ENCODE measurements at places on chromosomes 13 and 19.
A peak's percentile ranks its signal among the peaks of the same experiment; 100 is the strongest.

GRCh38 chr19:35030257-35031071 lies at the start of gene SCN1B:
Gene SCN1B (plus strand): TSS chr19:35030470. CDS start chr19:35030821, 351 bp downstream.
- DNase-seq: peak; percentile 52

- DNase-seq: no peak
Measured at GRCh38 chr13:100290165-100290801, 201.4 kb downstream of the PCCA start.

- no peak for DNase-seq
Measured at GRCh38 chr13:79393564-79394249, 12.3 kb downstream of the RBM26 start.

DNA sequence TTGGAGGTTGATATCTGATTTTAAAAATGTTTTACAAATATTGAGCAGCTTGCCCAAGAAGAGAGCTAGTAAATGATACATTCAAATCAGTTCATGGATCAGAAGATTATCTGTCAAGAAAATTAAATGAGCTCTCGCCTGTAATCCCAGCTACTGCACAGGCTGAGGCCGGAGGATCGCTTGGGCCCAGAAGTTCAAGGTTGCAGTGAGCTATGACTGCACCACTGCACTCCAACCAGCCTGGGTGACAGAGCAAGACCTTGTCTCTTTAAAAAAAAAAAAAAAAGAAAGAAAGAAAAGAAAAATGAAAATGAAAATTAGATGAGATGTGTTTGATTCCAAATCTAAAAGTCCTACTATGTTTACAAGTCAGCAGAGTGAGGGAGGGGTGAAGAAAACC lies 2.4 kb downstream of the SPART start:
- DNase-seq: no peak

DNA sequence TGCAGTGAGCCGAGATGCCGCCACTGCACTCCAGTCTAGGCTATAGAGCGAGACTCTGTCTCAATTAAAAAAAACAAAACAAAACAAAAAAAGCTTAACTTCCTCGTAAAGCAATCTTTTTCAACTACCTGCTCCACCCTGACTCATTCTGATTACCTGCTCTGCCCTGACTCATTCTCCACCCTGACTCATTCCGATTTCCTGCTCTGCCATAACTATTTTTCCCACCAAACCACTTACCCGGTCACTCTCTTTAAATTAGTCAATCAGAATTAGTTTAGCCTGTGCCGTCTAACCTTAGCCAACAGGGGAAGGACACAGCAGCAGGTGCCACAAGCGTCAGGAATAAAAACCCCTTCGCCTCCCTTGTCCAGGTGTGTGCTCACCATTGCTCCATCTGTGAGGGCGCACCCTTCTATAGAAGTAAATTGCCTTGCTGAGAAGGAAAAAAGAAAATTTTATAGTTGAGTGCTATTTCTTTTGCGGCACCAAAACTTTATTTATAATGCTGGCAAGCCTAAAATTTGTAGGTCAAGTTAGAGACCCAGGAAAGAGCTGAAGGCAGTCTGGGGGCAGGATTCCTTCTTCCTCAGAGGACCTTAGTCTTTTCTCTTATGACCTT lies 1.7 kb upstream of the IFT88 start:
- DNase-seq: no peak

- no peak for DNase-seq
Measured at GRCh38 chr19:51003316-51003715, 1.9 kb upstream of the KLK8 start.

DNA sequence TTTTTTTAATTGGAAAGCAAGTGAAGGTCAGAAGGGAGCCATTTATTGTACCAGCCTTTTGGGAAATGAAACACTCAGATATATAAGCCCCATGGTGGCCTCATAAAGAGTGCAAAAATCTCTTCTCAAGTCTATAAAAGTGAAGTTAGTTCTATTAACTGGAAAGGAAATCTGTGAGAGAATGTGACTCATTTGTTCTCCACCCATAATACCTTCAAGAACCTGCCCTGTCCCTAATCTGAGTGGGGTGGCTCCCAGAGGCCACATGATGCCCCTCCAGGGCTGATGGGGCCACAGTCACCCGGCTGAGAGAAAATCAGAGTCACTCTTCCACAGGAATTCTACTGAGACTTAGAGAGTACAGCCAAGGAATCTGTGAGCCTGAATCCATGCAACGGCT lies 65.8 kb upstream of the SERP2 start:
- no peak for DNase-seq

DNA sequence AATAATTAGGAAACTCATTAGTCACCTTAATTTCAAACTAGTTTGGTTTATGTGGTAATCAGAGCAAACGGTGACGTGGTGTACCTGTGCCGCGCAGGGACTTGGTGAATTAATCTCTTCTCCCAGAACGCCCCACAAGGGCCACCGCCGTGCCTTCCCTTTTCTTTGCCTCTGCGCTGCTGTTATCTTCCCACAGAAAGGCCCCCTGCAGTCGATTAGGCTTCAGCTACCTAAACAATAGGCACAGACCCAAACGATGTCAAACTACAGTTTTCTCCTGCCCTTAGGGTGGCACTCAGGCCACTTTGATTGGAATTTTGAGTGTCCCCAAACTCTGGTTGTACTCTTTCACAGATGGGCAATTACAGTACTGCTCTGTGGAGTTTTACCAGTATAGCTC lies 115.5 kb downstream of the GGACT start:
- no peak for DNase-seq

- peak; percentile 84 for DNase-seq
Measured at GRCh38 chr19:39951686-39952085, 17.3 kb upstream of the FCGBP start.

DNA sequence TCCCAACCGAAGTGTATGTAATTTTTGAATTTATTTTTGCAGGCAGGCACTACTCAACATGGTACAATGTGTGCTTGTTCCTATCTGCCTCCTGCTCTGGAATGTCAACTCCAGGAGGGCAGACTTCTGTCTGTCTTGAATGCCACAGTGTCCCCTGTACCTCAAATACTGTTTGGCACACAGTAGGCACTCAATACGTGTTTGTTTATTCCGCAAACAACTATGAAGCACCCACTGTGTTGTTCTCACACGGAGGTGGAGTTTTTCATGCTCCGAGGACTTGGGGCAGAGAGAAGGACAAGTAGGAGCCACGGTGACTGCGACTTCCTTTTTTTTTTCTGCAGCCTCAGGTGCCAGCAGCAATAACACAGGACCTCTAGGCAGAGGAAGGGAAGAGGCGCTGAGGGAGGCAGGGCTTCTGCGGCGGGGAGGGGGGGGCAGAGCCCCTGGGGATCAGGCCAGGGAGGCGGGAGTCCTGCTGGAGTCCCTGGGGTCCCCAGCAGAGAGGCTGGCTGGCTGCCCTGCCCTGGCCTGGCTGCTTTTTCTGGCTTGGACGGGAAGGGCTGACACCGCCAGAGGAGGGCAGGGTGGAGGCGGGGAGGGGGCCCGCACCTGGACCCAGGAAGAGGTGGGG lies 29.3 kb upstream of the TNFAIP8L1 start:
- DNase-seq: no peak

DNA sequence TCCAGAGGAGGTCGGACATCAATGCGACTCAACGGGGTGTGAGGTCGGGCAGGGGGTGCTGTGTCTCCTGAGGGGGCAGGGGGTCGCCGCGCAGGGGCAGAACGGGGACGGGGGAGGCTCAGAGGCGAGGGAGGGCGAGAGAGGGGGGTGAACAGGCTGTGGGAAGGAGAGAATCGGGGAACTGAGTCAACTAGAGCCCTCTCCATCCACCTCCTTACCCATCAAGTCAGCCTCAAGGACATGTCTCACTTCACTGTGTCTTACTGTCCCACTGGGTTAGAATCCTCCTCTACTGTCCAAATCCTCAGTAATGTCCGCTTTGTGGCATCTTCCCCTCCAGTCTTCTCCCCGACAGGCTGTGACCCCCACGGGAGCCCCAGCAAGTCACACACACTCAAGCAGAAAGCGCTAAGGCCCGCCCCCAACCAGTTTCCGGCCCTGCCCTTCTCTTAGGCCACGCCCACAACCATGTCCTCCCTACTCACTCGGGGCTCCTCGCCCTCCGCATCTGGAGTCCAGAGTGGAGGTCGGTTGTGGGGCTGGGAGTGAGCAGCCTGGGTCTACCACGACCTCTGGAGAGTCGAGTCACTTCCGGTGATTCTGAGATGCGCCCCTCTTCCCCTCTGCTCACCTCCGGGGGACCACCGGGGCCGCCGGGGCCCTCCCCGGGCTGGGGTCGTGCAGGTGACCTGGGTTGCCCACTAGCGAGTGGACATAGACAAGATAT lies 9.3 kb downstream of the PLEKHA4 start:
- DNase-seq: no peak

GRCh38 chr13:58343076-58343475 lies 711.5 kb downstream of the PCDH17 start:
- DNase-seq: no peak

GRCh38 chr13:88144580-88144979 lies 473.4 kb downstream of the SLITRK5 start:
- DNase-seq: no peak

DNA sequence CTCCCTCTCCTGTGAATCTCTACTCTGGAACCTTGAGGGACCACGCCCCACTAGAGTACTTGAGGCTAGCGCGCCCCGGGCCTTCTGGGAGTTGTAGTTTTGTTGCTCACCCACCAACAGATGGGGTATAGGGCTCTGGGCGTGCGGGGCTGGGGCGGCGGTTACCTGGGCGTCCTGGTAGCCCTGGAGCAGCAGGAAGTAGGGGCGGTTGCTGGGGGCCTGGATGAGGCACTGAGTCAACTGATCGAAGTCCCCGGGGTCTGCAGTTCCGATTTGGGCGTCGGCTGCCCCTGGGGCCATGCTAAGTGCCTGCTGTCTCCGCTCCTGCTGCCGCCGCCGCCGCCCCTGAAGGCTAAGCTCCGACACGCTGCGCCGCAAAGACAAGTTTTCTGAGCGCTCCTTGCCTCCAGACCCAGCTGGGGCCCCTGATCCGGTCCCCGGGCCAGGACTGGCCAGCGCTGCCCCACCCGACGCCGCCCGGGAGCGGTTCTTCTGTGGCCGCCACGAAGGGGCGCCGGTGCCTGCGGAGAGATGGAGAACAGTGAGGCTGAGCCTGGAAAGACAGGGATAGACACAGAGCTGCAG lies 5.3 kb downstream of the RASIP1 start:
- no peak for DNase-seq

DNA sequence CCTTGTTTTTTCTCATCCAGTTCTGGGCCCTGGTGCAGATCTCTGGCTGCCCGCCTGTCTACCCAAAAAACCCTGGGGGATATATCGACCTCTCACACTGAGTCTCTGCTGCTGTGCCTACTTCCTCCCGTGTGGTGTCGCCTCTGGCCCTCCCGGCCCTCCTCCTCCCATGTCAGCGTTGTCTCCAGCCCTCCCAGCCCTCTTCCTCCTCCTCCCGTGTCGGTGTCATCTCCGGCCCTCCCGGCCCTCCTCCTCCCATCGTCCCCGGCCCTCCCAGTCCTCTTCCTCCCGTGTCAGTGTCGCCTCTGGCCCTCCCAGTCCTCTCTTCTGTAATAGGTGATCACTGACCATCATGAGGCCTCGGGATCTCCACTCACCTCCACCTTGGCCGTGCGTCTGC lies 81.8 kb downstream of the GPR12 start:
- no peak for DNase-seq

- DNase-seq: no peak
Measured at GRCh38 chr19:52170304-52170703, 1.1 kb downstream of the ZNF836 start.

GRCh38 chr19:18220632-18221275 lies 5.5 kb downstream of the PDE4C start:
- DNase-seq: no peak

DNA sequence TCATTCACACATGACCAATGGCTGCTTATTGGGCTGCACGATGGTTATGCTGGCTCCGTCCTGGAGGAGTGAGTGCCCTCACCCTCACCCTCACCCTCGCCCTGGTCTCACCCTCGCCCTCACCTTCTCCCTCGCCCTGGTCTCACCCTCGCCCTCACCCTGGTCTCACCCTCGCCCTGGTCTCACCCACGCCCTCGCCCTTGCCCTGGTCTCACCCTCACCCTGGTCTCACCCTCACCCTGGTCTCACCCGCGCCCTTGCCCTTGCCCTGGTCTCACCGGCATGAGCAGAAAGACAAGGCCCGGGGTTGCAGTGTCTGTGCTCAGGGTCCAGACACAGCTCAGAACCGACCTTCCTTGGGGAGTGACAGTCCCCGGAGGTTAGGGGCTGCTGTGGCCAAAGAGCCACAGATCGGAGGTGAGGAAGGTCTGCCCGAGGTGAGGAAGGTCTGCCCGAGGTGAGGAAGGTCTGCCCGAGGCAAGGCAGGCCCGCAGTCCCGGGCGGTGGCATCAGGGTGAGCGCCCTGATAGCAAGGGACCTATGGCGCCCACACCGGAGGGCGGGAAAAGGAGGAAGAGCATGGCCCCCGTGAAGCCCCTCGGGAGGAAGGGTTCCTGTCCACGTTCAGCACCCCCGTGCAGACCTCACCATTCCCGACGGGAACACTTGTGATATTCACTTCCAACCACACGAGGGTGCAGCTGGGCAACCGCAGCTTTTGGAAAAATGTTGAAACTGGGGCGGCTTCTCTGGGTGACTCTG lies 65.6 kb downstream of the MCF2L start:
- DNase-seq: peak; percentile 66

GRCh38 chr13:25181597-25181996 lies 9.5 kb upstream of the AMER2 start:
- DNase-seq: no peak
